ENCODE measurements at places on chromosomes 4 and X. TPM values are rescaled to one million over a fixed set of nuclear protein-coding genes. Genes with fewer than 3 reads are reported as not detected.

The RHOXF1 gene
- total RNA-seq, result not detected

The CLCN4 gene
- 6.3 TPM for total RNA-seq

The HSFX2 gene
- not detected for total RNA-seq

The IRAK1 gene
- total RNA-seq, result 59.7 TPM

The TMEM35A gene
- 7.1 TPM for total RNA-seq

The NMU gene
- not detected for total RNA-seq

The VCX2 gene
- not detected for total RNA-seq

The UCHL1 gene
- 193 TPM for total RNA-seq

The PWWP3B gene
- total RNA-seq, result 0.06 TPM
